ENCODE measurements at places on chromosomes 4 and X.

- no peak for DNase-seq
Measured at GRCh38 chr4:74237425-74237966, 70.8 kb upstream of the EPGN start.

- DNase-seq, result no peak
Measured at GRCh38 chrX:11929476-11929875, 171.4 kb downstream of the MSL3 start.

DNA sequence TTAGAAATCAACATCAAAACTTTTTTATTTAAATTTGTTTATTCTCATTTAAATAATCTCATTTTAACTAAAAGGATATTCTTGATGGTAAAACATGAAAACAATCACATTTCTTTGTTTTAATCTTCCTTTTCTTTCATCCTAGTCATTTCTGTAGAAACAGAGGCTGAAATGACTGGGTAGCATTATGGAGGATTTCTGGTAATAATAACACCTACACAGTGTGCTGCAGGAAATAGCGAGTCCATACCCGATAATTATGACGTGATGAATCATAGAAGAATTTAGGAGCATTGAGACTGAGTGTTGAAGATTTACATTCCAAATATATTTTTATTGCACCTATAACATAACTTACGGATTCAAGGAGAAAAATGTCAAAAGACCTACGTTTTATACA lies 31.4 kb upstream of the BBS12 start:
- DNase-seq, result no peak

DNA sequence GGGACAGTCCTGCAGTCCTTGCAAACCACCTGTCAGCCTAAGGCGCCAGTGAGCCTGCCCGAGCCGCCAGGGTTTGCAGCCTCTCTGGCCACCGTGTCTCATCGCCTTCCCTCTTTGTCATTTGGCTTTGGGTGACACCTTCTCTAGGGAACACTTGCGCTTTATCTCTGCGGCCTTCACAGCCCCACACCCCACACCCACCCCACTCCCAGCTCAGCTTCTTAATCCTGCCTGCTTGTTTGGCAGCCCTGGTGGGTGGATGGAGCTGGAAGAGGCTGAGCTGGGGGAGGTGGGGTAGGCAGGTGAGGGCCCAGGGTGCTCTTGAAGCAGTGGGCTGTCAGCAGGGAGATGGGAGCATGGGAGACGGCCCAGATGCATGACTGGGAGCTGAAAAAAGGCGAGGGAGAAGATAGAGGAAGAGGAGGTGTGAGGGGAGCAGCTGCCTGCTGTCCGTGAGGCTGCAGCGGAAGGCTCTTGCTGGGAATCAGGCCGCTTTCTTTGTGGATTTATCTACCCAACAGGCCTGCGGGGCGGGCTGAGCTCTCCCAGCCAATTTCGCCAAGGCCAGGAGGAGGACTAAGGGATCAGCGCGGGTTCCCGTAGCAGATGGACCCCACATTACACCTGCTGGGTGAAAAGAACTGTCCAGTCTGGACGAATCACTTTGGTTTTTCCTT lies 97.5 kb upstream of the STOX2 start:
- DNase-seq, result no peak

DNA sequence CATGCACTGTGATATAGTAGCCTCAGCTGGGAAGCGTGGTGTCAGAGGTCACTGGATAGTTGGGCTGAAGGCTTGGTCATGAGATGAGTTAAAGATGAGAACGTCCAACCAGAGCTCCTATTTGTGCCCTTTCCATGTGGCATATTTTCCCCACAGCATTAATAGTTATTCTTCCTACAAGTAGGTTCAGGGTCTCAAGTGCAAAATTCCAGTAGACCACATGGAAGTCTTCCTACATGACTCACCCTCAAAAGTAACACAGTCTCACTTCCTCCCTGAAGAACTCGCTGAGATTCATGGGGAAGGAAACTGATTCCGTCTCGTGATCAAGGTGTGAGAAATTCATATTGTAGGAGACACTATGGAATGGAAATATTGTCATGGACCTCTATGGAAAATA lies 1212.5 kb upstream of the PRKX start:
- no peak for DNase-seq

GRCh38 chr4:30948653-30949052 lies 228.5 kb downstream of the PCDH7 start:
- DNase-seq, result no peak

DNA sequence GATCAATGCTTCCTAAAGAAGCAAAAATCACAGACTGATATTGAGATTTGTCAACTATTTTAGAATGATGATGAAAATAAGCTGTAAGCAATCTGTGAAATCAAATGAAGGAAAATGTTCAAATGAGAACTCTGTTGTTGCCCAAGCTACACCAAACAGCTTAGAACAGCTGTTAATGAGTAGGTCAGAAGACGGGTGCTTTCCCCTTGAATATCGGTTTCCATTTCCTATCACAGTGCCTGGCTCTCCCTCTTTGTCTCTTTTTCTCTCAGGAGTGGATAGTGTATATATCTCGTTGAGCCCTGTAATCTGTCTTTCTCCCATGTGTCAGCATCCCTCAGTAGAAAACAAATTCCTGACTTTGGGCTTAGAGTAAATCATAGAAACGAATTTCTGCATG lies 1592.9 kb upstream of the TENM3 start:
- DNase-seq, result no peak

DNA sequence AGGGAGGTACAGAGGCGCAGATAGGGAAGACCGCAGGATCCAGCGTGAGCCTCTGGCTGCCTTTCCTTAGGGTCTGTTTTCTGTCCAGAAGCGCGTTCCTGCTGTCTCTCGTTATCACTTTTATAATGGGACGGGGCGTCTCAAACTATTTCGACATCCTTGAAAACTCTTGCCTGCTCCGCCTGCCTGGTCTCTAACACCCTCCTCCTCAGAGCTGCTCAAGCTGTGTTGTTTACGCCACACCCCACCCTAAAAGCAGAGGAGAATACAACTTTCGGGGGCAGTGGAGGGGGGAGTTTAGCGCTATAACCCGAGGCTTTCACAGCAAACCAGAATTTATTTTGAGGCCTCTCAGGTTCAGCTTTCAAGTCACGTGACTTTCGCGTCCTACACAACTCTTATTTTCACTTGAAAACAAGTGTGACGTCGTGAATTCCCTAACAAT lies 646 bp upstream of the FAM3A start:
- no peak for DNase-seq

DNA sequence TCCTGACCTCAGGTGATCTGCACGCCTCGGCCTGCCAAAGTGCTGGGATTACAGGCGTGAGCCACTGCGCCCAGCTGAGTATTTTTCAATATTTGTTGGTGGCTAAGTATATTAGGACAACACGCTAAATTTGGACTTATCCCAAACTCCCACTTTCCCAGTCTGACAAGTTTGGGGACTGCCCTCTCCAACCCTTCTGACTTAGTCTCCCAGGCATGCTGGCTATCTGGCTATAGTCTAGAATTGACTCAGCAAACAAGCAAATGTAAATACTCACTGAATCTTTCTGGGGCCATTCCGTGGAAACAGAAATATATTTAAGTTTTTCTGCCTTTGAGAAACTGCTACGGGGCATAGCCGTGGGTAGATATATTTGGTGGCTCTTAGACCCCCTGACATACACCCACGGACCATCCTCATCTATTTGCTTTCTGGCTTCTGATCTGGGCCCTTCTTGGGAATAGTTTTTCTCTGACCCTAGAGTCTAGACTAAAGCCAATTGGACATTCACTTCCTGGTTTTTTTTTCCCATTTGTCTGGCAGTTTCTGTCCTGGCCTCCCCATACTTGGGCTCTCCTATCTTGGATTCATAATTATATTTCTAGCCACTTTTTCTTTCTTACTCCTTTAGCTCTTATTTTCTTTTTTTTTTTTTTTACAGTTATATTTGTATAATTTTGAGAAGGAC lies 11.3 kb upstream of the DOCK11 start:
- no peak for DNase-seq
